Kidney tubule cell (primary cell): ENCODE measurements at places on chromosomes 6 and 20.

DNA sequence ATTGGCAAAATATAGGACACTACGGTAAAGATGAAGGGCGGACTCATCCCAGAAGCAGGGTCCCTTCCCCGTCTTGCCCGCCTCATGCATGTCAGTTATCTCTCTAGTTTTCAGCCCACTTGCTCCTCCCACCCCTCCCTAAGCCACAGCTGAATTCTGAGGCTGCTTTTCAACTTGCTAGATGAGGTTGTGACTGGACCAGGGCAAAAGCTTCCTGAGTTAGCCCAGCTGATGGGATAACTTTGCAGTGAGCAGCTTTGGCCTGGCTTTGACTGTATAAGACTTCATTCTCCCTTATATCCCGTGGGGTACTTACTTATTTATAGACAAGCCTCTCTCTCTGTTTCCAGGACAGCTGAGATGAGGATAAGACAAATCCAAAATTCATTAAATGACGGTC lies 23.2 kb downstream of the GHRH start:
- no peak for DNase-seq

GRCh38 chr6:80465513-80465912 lies 359.0 kb downstream of the BCKDHB start:
- DNase-seq: no peak

- peak; percentile 86 for DNase-seq
Observed at GRCh38 chr6:129493354-129493902, 216.5 kb downstream of the ARHGAP18 start.

DNA sequence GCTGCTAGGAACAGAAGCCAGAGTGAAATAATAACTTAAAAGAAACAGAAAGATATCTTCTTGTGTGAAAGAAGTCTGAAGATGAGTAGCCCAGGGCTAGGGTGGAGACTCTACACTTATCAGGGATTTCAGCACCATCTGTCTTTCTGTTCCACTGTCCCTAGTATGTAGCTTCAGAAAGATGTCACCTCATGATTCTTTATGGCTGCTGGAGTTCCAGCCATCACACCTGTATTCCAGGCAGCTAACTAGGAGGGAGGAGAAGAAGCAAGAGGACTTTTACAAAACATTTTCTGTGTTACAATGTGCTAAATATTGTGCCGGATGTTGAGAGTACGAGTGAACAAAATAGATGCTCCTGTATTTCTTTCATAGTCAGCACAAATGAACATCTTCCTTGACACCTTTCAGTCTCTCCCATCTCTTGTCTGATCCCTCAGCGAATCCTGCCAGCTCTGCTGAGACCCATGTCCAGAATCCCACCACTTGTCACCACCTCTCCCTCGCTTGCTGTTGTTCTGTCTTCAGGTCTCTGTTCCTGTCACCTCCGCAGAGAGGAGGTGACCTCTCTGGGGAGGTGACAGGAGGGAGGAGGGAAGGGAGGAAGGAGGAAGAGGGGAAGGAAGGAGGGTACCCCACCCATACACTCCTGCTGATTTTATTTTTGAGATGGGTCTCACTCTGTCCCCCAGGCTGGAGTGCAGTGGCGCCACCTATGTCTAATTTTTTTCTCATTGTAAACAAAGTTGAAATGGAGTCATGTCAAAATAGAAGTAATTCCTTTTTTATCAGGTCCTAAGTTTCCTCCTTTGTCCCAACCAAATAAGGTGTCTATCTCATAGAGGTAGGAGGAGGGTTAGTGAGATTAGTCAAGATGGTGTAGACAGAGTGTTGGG lies 188.9 kb downstream of the TFAP2C start:
- no peak for DNase-seq

- DNase-seq: peak; percentile 93
Observed at GRCh38 chr6:150667977-150668716, 68.5 kb downstream of the PLEKHG1 start.

GRCh38 chr6:25175681-25176080 lies 103.5 kb upstream of the CARMIL1 start:
- DNase-seq: no peak

DNA sequence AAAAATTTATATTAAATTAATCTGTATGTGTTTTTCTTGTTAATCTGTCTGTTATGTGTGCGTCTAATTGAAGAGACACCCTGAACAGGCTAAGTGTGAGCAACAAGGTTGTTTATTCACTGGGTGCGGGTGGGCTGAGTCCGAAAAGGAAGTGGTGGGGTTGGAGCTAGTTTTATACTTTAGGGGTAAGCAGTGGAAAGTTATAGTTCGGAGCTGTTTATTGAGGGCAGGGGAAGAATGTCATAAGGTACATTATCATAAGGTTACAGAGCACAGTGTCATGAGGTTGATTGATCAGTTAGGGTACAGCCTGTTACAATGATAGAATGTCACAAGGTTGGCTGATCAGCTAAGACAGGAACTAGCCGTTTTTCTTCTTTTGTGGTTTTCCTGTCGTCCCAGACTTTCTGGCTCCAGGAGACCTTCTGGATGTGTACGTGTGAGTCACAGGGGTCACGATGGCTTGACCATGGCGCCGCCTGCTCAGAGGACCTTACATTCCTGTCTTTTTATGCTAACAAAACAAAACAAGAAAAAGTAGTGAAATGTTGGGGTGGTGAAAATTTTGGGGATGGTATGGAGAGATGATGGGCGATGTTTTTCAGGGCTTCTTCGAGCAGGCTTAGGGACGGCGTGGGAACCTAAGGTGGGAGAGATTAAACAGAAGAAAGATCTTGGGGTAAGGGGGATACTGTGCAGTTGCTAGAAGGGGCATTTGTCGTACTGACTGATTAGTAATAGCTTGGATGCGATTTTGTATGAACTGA lies 754.0 kb upstream of the ADGRB3 start:
- peak; percentile 4 for DNase-seq

GRCh38 chr6:139983555-139984276 lies 609.3 kb upstream of the CITED2 start:
- peak; percentile 33 for DNase-seq

DNA sequence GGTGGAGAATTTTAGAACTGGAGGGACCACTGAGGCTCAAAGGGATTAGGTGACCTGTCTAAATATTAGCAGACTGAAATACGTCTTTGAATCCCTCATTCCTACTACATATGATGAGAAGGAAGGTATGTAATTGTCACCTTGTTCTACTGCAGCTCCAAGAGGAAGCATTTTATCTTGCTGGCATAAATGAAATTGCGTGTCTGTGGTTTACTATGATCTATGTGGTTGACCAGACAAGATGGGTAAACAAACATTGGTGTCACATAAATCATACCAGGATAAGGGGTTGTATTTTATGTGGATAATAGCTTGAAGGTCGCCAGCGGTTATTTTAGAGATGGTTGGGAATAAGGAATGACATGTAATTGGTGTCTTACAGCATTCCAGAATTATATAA lies 78.2 kb downstream of the LAMA4 start:
- no peak for DNase-seq

GRCh38 chr6:113560376-113560775 lies 296.8 kb upstream of the MARCKS start:
- no peak for DNase-seq

GRCh38 chr6:65790666-65791065 lies 83.6 kb upstream of the EYS start:
- no peak for DNase-seq

DNA sequence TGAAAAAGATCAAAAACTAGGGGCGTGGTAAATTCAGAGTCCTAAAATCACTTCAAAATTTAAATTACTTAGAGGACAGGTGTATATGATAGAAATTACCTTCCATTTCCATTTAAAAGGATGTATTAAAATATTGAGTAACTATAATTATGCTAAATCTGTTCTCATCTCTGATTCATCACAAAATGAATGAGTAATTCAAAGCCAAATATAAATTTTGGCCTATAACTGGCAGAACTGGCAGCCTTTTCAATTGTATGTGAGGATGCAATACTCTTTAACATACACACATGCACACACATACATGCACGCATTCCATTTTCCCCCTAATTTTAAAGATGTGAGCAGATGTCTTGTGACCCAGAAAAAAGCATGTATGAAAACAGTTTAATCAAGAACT lies 194.6 kb downstream of the EPM2A start:
- no peak for DNase-seq

- no peak for DNase-seq
Observed at GRCh38 chr6:34657037-34657306, 39.6 kb downstream of the ILRUN start.

- DNase-seq: no peak
Observed at GRCh38 chr20:61690993-61691838, 374.5 kb downstream of the TAF4 start.

DNA sequence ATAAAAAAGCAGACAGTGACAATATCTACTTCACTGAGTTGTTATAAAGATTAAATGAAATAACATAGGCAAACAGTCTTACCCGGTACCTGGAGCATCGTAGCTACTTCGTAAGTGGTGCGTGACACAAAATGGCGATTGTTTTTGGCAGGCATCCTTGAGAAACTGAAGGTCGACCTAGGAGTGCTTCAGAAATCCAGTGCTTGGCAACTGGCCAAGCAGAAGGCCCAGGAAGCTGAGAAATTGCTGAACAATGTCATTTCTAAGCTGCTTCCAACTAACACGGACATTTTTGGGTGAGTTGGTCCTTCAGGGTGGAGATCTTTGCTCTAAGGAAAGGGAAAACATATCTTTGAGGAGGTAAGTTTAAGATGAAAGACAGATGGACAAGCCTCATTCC lies 4.8 kb downstream of the BPIFA2 start:
- peak; percentile 6 for DNase-seq

GRCh38 chr6:12415980-12416598 lies 125.9 kb downstream of the EDN1 start:
- no peak for DNase-seq

- DNase-seq: no peak
Observed at GRCh38 chr6:14875481-14876063, 370.3 kb upstream of the JARID2 start.

DNA sequence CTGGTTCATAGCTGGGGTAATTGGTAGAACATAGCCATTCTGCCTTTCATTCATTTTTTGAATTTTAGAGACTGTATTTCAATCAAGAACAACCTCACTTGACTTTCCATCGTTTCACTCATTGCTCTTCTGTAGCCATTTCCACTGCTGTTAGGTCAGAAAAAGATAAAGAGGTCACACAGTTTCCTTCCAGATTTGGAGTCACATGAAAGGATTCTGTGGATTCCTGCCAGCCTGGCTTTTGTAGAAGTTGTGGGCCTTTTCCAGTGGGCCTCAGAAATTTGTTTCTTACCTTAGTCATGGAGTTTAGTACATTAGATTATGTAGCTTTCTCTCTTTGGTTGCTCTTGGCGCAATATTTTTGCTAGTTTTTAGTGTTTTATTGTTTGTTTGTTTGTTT lies 157.8 kb downstream of the SASH1 start:
- no peak for DNase-seq

GRCh38 chr6:17432356-17432755 lies 39.0 kb downstream of the CAP2 start:
- DNase-seq: peak; percentile 8

DNA sequence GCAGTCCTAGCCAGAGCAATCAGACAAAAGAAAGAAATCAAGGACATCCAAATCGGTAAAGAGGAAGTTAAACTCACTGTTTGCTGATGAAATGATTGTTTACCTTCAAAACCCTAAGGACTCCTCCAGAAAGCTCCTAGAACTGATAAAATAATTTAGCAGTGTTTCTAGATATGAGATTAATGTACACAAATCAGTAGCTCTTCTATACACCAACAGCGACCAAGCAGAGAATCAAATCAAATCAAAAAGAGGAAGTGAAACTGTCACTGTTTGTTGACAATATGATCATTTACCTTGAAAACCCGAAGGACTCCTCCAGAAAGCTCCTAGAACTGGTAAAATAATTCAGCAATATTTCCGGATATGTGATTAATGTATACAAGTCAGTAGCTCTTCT lies 21.7 kb downstream of the SERPINB9 start:
- DNase-seq: no peak

- DNase-seq: peak; percentile 54
Observed at GRCh38 chr20:13681248-13682125, 42.8 kb upstream of the TASP1 start.

GRCh38 chr20:57717797-57718196 lies 8.0 kb upstream of the PMEPA1 start:
- peak; percentile 83 for DNase-seq

GRCh38 chr6:156310701-156311100 lies 466.5 kb upstream of the ARID1B start:
- DNase-seq: no peak
